ENCODE measurements at places on chromosomes 12 and 14. TPM values are rescaled to one million over a fixed set of nuclear protein-coding genes. Genes with fewer than 3 reads are reported as not detected.

The OR6C68 gene
- not detected for total RNA-seq

The LRTM2 gene
- not detected for total RNA-seq

The DDX55 gene
- 23.5 TPM for total RNA-seq

The C3AR1 gene
- total RNA-seq = 1.5 TPM

The C14orf39 gene
- total RNA-seq = 1.4 TPM

The SERPINA5 gene
- 0.06 TPM for total RNA-seq

The INHBC gene
- not detected for total RNA-seq

The SLCO1B1 gene
- not detected for total RNA-seq

The IFNG-AS1 gene
- total RNA-seq = not detected

The STAC3 gene
- total RNA-seq = 29.8 TPM

The IRAK3 gene
- total RNA-seq = 0.63 TPM

The DIO3 gene
- not detected for total RNA-seq

The ARHGEF25 gene
- total RNA-seq = 14.6 TPM

The PDE3A gene
- not detected for total RNA-seq

The STYK1 gene
- 1.7 TPM for total RNA-seq

The CLEC2D gene
- total RNA-seq = 2.8 TPM

The RPS6KA5 gene
- 6.1 TPM for total RNA-seq

The COPZ1 gene
- 186 TPM for total RNA-seq

The SLC39A2 gene
- total RNA-seq = not detected

The CCDC60 gene
- not detected for total RNA-seq

The OVCH1 gene
- 0.11 TPM for total RNA-seq

The A2M gene
- 0.06 TPM for total RNA-seq

The SPX gene
- 3.1 TPM for total RNA-seq

The SYCP3 gene
- total RNA-seq = 0.34 TPM

The TMCC3 gene
- 5.1 TPM for total RNA-seq

The CCDC38 gene
- not detected for total RNA-seq

The TPH2 gene
- total RNA-seq = not detected

The IFNG gene
- not detected for total RNA-seq

The CLEC4C gene
- total RNA-seq = not detected

The LHX5 gene
- not detected for total RNA-seq

The NOVA1 gene
- total RNA-seq = 1.3 TPM

The KRT86 gene
- total RNA-seq = 0.06 TPM

The SCNN1A gene
- total RNA-seq = 0.32 TPM

The KERA gene
- not detected for total RNA-seq

The FGF23 gene
- not detected for total RNA-seq

The LGR5 gene
- 0.06 TPM for total RNA-seq

The RD3L gene
- total RNA-seq = not detected

The DNAH10 gene
- total RNA-seq = under 0.01 TPM

The POC1B gene
- total RNA-seq = 16.0 TPM

The NEUROD4 gene
- total RNA-seq = not detected

The BTBD7 gene
- total RNA-seq = 20.4 TPM

The PAX9 gene
- 0.38 TPM for total RNA-seq

The DNAJC22 gene
- 1.1 TPM for total RNA-seq

The SNAPC1 gene
- total RNA-seq = 37.9 TPM

The KLHL33 gene
- total RNA-seq = not detected

The ITGA7 gene
- 217 TPM for total RNA-seq

The PAPLN gene
- total RNA-seq = 0.63 TPM

The CLEC1A gene
- not detected for total RNA-seq

The RDH12 gene
- not detected for total RNA-seq

The MARK3 gene
- total RNA-seq = 61.1 TPM

The SLCO1B3 gene
- total RNA-seq = not detected

The ZDHHC22 gene
- total RNA-seq = under 0.01 TPM

The ARF3 gene
- 75.0 TPM for total RNA-seq

The NEK9 gene
- 38.7 TPM for total RNA-seq

The LRFN5 gene
- total RNA-seq = not detected

The PEX5 gene
- total RNA-seq = 21.2 TPM

The P2RX7 gene
- 0.32 TPM for total RNA-seq

The FLRT2 gene
- total RNA-seq = 7.5 TPM

The VRTN gene
- not detected for total RNA-seq
